Omental fat pad (tissue), 4 donors: ENCODE measurements at places on chromosomes 5 and 9.

DNA sequence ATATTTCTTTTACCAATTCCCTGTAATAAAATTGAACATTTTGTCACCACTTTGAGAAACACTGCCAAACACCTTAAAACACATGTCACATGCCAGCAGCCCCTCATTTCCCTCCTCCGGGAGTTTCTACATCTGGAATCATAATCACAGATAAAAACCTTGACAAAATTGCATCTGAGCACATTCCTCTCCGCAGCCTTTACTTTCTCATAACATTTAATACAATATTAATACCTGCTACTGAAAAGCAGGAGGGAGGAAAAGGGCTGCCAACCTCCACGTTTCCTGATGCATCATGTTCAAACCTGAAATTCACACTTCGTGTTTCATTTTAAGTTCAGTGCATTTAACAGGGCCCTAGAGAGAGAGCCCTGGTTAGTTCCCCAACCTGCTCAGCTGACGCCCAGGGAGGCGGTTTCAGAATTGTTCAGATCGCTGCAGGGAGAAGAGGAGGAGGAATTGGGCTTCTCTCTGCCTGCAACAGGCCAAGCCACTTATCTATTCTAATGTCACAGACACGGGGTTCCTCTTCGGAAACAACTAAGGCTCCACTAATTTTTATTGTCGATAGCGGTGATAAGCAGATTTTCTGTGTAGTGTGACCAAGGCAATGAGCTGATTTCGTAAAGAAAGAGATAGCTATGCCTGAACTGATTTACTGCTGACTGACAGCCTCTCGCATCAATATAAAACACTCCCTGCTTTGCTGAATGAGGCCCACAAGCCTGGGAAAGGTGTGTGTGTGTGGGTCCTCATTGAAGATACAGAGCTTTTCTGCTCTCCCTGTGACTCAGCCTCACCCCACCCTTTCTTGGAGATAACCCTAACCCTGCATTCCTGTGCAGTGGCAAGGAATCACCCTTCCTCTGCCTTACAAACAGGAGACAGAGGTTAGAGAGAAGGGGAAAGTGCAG is 4.9 kb upstream of the LHX2 start:
- no peak for DNase-seq

DNA sequence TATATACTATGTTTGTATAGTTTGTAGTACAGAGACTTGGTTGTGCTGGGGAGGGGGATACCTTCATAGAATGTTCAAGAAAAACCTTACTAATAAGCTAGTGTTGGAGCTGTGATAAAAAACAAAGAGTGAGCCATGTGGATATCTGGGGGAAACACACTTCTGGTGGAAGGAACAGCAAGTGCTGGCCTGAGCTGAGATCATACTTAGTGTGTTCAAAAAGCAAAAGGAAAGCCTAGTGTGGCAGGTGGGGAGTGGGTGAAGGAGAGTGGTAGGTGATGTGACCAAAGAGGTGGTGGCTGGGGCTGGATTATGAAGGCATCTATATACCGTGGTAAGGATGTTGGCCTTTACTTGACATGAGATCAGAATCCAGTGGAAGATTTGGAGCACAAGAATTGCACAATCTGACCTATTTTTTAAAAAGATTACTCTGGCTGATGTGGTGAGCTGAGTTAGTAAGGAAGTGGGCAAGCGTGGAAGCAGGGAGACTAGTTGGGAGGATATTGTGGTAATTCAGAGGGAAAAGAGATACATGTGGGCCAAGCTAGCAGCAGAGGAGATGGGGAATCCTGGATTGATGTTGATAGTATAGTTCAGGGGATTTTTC is 26.6 kb downstream of the PALM2AKAP2 start:
- DNase-seq: no peak

GRCh38 chr9:20640331-20641187 is 18.3 kb upstream of the MLLT3 start:
- no peak for DNase-seq

DNA sequence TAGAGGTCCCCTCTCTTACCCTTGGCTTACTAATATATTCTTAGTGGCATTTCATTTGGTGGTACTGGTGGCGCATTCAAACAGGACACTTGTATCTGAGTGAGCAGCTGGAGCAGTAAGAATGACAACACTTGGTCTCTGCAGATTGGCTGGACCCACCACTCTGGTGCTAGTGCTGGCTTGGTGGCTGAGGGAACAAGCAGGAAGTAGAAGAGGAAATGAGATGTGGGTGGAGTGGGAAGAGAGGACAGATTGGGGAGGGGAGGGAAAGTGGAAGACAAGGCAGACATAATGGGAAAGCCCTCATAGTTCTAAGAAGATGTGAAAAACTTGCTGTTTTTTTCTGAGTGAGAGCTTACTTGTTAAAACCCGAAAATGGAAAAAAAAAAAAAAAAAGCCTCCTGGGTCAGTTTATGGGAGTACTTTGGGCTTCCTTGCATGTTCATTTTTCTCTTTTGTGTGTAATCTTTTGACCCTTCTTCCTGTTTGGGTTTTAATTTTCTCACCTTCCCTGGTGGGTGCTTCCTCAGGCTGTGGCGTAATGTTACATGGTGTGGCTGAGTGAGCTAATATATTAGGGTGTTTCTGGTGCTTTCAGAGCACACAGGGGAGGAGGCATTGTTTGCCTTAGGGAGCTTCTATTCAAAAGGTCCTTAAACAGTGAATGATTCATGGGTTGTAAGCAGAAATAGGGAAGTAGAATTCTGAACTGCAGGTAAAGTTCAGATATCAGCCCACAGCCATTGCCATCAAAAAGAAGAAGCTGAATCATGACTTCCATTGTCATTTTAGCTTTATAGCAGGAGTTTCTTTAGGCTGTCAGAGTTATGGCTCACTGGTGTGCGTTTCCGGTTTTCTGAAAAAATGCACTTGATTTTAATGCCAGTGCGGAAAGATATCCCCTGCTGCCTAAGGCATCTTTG is 52.3 kb downstream of the TLE4 start:
- DNase-seq: no peak

GRCh38 chr9:85743275-85744128 is 1.7 kb upstream of the AGTPBP1 start:
- no peak for DNase-seq

DNA sequence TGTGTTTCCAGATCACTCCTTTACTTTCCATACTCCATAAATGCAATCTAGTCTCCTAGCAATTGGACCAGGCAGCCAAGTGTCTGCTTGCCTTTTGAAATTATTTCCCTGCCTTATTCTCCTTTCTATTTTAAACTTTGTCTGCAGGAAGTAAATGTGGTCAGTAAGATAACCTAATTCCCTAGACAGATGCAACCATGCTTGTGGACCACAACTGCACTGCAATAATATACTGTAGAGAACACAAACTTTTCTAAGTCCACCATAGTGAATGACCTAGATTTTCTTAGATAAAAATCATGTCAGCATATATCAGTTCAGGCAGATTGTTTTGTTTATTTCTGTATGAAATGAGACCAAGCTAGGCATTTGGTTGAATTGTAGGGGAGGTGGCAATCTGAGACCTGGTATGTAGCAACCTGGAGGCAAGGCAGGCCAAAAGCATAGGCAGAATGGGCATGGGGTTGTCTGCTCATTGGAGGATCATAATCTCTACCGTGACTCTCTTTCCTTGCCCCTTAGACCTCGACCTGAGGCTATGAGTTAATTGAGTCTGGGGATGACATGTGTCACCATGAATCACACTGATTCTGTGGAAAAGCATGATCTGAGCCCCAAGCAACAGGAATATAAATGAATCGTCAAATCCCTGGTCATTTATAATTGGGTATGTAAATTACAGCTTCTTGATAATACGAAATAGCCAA is 20.7 kb downstream of the ACTL7B start:
- DNase-seq: no peak
